ENCODE measurements at places on chromosomes 6 and 20.

DNA sequence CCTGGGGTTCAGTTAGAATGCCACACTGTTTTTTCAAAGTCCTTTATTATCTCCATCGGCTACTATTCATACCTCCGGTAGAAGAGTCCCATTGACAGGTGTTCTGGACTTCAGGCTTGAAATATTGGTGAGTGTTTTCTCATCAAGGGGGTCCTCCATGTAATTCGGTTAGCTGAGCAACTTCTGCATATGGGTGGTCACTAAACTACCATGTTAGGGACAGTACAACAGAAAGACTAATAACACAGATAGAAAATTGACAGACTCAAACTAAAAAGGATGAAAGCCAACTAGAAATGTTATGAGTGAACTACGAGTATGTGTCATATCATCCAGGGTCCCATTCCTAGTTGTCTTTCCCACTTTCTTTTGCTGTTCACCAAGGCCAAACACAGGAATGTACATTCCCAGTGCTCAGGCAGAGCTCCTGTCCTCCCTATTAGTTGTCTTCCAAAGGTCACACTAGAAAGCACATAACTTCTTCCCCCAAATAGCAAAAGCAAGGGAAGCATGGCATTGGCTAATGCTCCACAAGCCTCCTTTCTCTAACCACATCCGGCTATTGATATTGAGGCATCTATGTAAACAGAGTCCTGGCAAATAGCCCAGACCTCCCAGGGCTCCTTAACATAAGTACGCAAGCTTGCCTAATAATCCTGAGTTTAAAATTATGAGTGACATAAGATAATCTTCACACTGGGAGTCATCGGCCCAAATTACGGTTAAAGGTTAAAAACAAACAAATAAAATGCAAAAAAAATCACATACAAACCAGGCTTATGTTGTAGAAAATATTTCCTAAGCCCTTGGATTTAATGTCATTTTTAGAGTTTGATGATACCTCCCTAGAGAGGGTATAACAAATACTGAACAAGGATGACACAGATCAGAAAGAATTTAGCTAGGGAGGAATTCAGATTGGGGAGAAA is 13.2 kb downstream of the CCN2 start:
- peak; percentile 92 for DNase-seq

DNA sequence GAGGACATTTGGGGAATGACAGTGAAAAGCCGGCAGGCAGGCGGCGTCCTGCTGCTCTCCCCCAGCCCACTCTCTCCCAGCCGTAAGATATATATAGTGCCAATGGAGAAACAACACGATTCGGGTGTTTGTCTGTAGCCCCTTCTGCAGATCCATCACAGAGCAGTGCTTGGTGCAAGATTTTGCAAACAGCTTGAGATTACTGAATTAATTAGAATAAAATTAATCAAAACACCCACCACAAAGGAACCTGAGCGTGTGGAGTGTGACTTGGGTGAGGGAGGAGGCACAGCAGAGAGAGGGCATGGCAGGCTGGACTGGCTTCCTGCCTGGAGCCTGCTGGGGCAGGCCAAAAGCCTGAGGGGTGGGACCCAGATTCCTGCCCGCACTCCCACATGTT is 28.8 kb upstream of the CCDC167 start:
- no peak for DNase-seq

DNA sequence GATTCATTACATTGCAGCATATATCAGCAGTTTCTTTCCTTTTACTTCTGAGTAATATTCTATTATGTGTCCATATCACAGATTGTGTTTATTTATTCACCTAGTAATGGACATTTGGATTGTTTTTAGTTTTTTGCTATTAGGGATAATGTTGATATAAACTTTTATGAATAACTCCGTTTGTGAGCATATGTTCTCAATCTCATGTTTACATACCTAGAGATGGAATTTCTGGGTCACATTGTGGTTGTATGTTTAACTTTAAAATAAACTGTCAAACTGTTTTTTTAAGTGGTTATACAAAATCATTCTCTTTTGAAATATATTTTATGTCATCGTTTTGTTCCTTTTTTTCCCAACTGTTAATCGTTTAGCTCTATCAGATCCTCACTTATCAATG is 311.6 kb downstream of the MMUT start:
- no peak for DNase-seq

- DNase-seq, result no peak
Measured at GRCh38 chr6:154572556-154572955, 62.1 kb upstream of the CNKSR3 start.

GRCh38 chr6:124613031-124613430 is 349.2 kb upstream of the RNF217 start:
- DNase-seq, result no peak

GRCh38 chr6:125546841-125547251 is 202.6 kb upstream of the HEY2 start:
- DNase-seq, result no peak

- DNase-seq, result peak; percentile 90
Measured at GRCh38 chr20:10619427-10619826, 54.4 kb downstream of the JAG1 start.

- DNase-seq, result no peak
Measured at GRCh38 chr20:63025534-63026331, 19.0 kb upstream of the BHLHE23 start.

DNA sequence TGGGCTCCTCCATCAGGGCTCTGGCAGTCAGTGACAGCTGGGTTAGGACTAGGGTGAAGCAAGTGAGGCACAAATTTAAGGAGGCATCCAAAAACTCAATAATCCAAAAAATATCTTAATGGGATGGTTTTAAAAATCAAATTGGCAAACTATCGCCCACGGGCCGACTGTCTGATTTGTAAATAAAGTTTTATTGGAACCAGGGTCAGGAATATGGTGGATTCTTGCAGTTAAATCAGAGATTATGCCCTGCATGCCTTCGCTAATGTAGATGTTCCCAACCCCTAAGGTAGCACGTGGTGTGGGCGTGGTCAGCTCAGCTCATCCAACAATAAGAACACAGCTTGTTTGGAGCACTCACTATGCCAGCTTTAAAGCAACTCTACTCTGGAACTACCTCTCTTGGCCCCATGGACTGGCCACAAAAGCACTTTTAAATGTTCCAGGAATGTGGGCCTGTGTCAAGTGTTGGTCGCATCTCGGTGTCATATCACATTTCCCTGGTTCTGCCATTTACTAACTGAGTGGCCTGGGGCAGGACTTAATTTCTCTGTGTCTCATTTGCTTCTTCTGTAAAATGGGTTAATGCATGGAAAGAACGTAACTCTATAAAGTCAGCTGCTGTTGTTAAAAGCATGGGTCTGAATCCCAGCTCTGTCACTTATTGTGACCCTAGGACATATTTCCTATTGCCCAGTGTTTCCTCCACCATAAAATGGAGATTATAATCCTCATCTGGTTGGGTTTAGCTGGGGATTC is 7.0 kb downstream of the TP53RK start:
- no peak for DNase-seq

GRCh38 chr20:51154708-51155690 is 132.1 kb upstream of the KCNG1 start:
- no peak for DNase-seq

DNA sequence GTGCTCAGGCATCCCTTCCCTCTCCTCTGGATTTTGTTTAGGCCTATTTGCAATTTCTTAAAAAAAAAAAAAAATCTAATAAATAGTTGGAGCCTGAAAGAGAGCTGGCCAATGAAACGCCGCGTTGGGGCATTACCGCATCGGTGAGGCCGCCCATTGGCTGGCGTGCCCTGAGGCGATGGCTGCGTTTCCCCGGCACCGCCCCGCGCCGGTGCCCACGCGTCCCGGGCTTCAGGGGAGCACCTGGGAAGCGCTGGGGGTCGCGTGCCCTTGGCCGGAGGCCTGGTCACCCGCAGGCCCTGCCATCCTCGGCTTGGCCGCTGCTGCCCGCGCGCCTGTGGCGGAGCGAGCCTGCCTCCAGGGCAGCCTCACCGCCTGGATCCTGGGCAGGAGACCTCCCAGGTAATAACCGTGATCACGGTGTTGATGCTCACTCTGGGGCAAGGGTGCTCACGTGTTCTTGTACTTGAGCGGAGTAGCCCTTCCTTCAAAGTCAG is 155.4 kb downstream of the NRN1 start:
- no peak for DNase-seq

- no peak for DNase-seq
Measured at GRCh38 chr6:27059621-27060425, 187.7 kb upstream of the PRSS16 start.

GRCh38 chr20:17617212-17617867 is 47.5 kb downstream of the DSTN start:
- DNase-seq, result no peak

DNA sequence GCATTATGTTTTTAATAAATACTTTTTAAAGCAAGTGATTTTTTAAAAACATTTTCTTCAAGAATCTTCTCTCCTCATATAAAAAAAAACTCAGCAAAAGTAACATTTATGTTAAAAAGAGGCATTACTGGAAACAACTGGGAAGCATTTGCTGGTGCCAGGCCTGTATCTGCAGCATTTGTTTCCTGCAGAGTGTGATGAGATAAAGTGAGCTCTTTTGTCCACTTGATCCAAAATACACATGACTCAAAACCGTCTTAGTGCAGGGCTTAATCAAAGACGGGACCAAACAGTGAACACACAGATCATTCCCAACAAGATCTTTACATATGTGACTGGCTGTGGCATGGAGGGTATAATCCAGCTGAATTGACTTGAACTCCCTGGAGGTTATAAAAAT is 28.3 kb upstream of the RIPPLY2 start:
- DNase-seq, result no peak

- no peak for DNase-seq
Measured at GRCh38 chr6:4774715-4775493, 1.3 kb upstream of the CDYL start.

DNA sequence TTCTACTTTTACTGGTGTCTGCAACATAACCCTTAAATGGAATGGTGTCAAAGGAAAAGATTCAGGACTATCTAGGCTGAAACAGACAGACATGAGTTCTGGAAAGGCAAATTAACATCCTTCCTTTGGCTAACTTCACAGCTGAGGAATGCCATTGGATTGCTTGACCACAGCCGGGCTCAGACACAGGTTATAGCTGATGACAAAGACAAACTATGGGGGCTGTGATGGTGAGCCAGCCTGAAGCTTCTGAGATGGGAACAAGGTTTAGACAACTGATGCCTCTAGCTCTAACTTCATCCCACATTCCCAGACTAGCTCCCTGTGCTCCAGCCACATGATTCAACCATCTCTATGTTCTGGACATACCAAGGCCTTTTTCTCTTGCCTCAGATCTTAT is 15.3 kb downstream of the POLR1C start:
- no peak for DNase-seq

DNA sequence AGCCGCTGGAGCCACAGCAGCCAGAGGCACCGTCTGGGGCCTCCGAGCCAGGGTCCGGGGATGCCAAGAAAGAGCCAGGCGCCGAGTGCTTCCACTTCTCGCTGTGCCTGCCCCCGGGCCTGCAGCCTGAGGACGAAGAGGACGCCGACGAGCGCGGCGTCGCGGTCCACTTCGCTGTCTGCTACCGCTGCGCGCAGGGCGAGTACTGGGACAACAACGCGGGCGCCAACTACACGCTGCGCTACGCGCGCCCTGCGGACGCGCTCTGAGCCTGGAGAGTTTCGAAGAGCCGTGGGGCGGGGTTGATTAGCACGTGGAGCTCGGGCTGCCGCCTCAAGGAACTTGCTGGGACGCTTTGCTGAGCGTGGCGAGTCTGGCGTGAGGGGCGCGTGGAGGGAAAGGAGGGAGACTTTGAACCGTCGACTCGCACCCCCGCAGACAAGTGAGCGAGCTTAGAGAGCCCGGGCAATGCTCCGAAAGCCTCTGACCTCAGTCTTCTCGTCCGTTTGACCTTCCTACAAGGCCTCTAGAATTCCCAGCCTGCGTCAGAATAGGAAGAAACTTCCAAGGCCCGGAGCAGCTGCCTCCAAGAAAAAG is 1.3 kb downstream of the PPP1R3G start:
- DNase-seq, result no peak

- DNase-seq, result no peak
Measured at GRCh38 chr6:125009578-125009977, 47.3 kb downstream of the RNF217 start.

DNA sequence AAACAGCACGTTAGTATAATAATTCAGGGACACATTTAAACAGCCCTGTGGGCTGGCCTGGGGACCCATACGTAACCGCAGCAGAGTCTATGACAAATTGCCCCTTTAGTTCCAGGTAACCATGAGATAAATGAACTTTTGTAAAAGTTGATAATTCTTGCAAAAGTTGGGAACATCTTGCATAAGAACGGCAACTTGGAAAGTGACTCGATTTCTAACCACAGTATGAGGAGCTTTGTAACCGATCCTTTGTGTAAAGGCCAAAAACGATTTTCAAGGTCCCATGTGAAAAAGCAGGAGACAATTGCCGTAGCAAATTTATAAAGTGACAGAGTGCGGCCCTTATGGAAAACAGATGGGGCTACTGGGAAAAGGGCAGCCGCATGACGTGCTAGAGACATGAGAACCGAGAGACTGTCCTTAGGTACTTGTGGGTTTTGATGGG is 81.6 kb downstream of the PSMG4 start:
- DNase-seq, result no peak

DNA sequence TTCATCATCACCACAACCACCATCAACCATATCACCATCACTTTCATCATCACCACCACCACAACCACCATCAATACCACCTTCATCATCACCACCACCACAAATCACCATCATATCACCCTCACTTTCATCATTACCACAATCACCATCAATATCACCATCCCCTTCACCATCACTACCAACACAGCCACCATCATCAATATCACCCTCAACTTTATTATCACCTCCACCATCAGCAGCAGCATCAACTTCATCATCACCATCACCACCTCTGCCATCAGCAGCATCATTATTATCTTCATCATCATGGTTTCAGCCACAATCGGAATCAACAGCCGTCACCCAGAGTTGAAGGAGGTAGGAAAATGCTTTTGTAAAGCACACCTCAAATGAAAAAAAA is 225.7 kb upstream of the SULF2 start:
- DNase-seq, result no peak

- DNase-seq, result no peak
Measured at GRCh38 chr6:18672852-18673251, 285.7 kb downstream of the RNF144B start.

DNA sequence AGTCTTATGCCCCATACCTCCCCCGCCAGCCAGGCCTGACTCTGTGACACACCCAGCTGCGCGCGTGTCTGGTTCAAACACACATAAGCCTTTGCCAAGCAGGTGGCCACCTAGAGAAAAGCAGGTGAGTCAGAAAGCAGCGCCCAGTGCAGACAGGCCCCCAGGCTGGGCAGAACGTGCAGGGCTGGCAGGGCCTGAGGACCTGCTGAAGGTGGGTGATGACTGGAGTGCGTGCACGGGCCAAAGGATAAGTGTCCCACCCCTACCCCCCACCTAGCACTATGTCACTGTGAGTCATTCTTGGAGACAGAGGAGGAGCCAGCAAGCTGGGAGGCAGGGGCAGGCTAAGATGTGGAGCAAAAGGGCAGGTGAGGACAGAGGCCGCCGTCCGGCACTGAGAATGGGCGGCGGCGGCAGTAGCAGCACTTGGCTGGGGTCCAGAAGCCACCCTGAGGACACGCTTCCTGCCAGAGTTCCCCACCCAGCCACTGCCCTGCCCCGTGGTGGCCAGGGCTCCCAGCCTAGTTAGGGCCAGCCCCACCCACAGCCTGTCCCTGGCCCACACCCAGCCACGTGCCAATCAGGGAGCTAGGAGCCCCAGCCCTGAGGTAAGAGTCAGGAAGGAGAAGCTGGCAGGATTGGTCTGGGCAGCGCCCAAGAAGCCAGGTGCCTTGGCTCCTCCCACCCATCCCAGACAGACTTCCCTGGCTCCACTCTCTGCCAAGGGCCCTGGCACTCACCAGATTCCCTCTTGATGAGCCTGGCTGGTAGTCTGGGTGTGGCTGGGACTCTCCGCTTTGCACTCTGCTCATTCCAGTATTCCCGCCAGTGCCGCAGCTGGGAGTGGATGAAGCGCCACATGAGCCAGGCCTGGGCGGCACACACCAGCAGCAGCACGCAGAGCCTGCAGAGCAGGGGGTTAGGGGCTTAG is 72.7 kb downstream of the TRAM2 start:
- DNase-seq, result peak; percentile 49
